ENCODE measurements at places on chromosomes 4 and X. TPM values are rescaled to one million over a fixed set of nuclear protein-coding genes. Genes with fewer than 3 reads are reported as not detected.

GRCh38 chr4:39441593-39441992, 17.1 kb downstream of the RPL9 start:
- no peak for DNase-seq

Gene TMEM31
- not detected for total RNA-seq

Gene MSANTD1
- total RNA-seq, result 1.1 TPM

DNA sequence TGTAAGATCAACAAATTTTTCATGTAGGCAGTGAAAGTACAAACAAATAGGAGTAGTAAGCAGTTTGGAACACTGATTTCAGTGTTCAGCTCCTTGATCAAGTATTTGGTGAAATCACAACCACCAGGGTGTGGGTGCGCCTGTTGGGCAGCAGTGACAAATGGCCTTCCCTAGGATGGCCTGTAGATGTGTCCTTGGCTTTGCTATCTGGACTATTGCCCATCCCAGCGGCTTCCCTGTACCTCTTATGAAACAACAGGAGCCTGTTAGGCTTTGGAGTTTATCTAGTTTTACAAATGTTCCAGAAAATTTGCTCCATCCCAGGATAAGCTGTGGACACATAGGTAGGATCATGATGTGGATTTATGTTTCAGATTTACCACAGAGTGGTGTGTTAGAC, 216.8 kb upstream of the FAT1 start:
- DNase-seq, result no peak
